ENCODE measurements at places on chromosomes 3 and 15. TPM values are rescaled to one million over a fixed set of nuclear protein-coding genes. Genes with fewer than 3 reads are reported as not detected.

The GNB5 gene
- 47.9 TPM for total RNA-seq

The CPN2 gene
- not detected for total RNA-seq

The GXYLT2 gene
- total RNA-seq, result 24.1 TPM

The SERPINI2 gene
- not detected for total RNA-seq

The SETD5 gene
- total RNA-seq, result 36.8 TPM

The CCR3 gene
- 0.09 TPM for total RNA-seq

The HTR3E gene
- not detected for total RNA-seq

The OR5H2 gene
- not detected for total RNA-seq

The TIGIT gene
- total RNA-seq, result not detected

The SCN11A gene
- not detected for total RNA-seq

The CCDC174 gene
- total RNA-seq, result 7.3 TPM

The HSPBAP1 gene
- 6.2 TPM for total RNA-seq

The SSUH2 gene
- not detected for total RNA-seq

The WNT7A gene
- not detected for total RNA-seq

The SH2D7 gene
- total RNA-seq, result not detected

The CCR8 gene
- total RNA-seq, result not detected

The CACNA1D gene
- total RNA-seq, result 0.32 TPM

The ASB14 gene
- 0.17 TPM for total RNA-seq

The ZNF860 gene
- 0.32 TPM for total RNA-seq

The DNAH12 gene
- total RNA-seq, result under 0.01 TPM

The LEKR1 gene
- total RNA-seq, result 0.26 TPM

The ARHGAP31 gene
- total RNA-seq, result 3.3 TPM

The HCLS1 gene
- not detected for total RNA-seq

The DNAJC13 gene
- total RNA-seq, result 62.9 TPM

The CFAP100 gene
- total RNA-seq, result not detected

The ABI3BP gene
- total RNA-seq, result 3.5 TPM

The GOLGA8J gene
- 0.09 TPM for total RNA-seq

The GPR62 gene
- total RNA-seq, result not detected
